ENCODE measurements at places on chromosomes 7 and 10.

DNA sequence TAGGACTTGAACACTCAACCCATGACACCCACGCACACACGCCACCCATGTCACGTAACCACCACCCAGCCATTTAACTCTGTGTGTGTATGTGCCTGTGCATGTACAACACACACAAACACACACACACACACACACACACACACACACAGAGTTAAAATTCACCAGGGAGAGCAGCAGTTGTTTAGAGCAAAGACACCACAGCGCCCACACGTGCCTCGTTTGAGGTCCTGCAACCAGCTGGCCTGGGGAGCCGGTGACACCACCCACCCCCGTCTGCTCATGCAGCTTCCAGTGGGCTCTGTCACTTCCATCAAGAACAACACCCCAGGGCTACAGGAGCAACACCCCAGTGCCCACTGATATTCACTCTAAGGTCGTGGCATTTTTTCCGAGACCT is 97.4 kb downstream of the ELFN1 start:
- no peak for DNase-seq

- DNase-seq: no peak
Observed at GRCh38 chr7:8063706-8064297, 95.2 kb downstream of the GLCCI1 start.

GRCh38 chr7:30880941-30881340 is 30.7 kb upstream of the AQP1 start:
- DNase-seq: no peak

DNA sequence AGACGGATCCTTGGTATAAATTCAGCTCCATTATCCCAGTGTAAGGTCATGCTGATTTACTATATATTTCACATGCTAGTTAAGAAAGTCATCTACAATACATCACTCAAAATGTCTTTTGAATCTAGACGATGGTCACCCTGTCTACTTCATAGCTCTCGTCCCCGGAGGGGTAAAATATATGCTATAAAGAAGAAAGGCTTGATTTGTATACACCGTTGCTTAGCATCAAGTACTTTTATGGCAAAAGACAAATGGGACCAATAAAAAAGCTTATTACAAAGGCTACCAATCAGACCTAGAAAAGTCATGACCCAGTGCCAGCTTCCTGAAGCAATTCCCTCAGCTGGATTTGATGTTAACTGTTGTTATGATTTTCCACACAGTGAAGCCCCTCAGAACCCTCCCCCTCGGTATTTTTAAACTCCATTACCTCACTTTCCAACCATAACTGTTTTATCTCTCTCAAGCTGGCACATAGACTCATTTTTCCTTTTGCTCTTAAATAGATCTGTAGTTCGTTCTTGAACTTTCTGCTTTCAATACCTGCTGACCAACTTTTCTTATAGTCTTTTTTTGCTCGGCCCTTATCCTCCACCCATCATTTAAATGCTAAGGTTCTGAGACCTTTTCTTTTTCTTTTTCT is 104.9 kb downstream of the DOCK4 start:
- DNase-seq: no peak

DNA sequence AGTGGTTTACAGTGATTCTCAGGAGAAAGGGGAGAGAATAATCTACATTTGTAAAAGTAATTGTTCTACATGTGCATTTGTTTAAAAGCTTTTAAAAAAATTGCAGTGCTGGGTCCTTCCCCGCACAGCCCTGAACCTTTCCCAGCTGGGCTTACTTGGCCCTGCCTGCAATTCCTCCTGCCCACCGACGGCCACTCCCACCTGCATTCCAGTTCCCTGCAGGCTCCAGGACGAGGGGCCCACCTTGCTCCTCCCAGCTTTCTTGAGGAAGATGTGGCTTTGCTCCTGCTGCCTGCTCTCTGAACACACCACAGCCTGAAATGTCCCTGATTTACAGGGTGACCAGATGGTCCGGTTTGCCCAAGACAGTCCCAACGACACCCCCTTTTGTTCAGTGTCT is 222.7 kb downstream of the PRPF18 start:
- no peak for DNase-seq

GRCh38 chr7:6198689-6199595 is 73.5 kb downstream of the CYTH3 start:
- DNase-seq: no peak

DNA sequence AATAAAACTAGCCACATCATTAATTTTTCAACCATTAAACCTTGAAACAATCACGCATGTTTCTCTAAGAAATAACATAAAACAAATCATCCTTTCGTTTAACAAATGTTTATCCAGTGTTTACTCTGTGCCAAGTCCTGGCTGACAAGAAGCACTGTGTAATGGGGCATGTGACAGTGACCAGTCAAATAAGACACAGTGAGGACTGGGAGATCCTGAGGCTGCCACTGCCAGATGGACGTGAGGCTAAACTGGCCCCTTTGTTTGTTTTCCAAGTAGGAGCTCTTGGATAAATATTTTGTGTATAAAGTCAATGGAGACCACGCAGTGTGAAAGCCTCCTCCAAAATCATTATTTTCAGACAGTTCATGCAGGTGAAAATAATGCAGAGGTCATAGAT is 626.2 kb downstream of the SUGCT start:
- DNase-seq: no peak

DNA sequence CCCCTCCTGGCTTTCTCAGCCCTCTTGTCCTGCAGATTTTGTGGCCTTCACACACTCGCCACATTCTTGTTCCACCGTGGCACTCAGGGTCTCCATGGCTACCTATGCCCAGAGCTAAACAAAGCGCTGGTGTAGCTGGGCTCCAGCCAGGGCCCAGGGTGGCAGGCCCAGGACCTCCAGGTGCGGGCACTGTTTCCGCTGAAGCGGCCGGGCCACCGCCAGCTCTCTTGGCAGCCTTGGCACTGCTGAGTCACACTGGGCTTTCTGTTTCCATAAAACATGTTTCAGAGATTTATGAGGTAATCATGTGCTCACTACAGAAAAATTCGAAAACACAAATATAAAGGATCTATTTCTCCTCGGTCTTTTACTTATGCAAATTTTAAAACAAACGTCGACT is 51.3 kb downstream of the AOC1 start:
- DNase-seq: no peak

GRCh38 chr10:125011171-125011925 is 69.4 kb downstream of the ZRANB1 start:
- DNase-seq: no peak

- DNase-seq: no peak
Observed at GRCh38 chr7:150531704-150532103, 17.0 kb downstream of the GIMAP7 start.

GRCh38 chr10:117651121-117651520 is 108.6 kb downstream of the EMX2 start:
- no peak for DNase-seq

DNA sequence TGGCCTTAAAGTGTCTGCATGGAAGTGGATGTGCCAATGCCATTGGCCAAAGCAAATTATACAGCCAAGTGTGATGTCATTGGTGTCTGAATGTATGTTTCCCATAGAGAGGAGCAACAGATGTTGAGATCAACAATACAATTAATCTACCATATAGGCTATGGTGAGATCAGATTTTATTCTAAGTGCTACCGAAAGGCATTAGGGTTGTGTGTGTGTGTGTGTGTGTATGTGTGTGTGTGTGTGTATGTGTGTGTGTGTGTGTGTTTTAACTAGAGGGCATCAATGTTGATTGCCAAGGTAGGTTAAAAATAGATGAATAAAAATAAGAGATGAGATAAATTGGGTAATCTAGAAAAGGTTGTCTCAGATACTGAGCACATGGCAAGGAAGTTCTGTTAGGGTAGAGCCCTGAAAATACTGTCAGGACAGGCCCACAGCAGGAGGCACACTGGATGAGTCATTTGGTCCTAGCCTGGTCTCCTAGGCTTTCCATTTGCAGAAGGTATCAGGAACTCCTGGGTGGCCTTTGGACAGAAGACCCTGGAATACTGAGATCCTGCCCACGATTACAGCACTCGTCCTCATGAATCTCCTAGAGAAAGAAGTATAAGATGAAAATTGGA is 446.0 kb upstream of the PODXL start:
- DNase-seq: no peak

DNA sequence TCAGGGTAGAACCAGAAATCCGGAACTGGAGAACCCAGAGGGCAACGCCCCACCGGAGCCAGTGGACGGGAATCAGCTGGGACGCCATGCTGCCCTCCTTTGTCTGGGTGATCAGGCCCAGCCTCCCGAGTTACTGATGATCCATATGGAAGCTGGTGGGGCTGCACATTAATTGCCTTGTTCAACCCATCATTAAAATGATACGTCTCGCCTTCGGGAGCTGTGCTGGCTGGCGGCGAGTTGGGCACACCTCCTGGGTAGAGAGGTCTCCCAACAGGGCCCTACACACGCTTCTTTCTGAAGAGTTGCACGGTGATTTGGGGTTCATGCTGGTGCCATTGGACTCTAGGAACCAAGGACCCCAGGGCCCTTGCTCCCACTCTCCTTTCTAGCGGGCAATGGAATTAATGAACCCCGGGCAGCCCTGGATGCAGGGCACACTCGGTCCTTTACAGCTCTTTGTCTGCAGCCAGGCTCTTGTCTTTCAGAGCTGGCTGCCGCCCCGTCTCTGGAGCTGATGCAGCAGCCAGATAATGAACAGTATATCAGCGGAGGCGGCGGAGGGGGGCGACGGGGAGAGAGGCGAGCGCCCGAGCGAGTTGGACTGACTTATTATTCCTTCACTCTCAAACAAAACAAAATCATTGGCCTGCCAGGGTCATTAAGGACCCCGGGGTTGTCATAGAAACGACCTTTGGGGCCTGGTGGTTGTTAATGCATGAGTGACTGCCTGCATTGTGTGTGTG is 412.2 kb upstream of the ZMIZ1 start:
- DNase-seq: no peak

- no peak for DNase-seq
Observed at GRCh38 chr10:103540722-103541121, 47.2 kb downstream of the NEURL1 start.

DNA sequence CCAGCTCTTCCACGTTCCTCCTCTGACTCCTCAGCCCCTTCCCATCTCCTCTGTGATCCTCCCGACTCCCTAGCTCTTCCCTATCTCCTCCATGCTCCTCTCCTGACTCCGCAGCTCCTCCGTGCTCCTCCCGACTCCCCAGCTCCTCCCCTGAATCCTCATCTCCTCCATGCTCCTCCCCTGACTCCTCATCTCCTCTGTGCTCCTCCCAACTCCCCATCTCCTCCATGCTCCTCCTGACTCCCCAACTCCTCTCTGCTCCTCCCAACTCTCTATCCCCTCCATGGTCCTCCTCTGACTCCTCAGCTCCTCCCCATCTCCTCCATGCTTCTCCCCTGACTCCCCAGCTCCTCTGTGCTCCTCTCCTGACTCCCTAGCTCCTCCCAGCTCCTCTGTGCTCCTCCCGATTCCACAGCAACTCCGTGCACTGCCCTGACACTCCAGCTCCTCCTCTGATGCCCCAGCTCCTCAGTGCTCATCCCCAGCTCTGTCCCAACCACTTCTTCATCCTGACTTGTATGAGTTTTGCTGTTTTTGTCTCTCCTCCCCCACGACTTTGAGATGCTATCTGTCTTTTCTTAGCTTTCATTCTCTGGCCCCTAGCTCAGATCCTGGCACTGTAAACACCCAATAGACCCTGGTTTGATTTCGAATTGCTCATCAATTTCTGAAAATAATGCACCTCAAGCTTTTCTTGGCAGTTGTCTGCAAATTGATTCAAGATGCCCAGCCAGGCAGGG is 38.3 kb downstream of the OAT start:
- DNase-seq: no peak

- no peak for DNase-seq
Observed at GRCh38 chr7:3172768-3173280, 128.2 kb upstream of the SDK1 start.

GRCh38 chr10:116197946-116198675 is 74.9 kb downstream of the GFRA1 start:
- no peak for DNase-seq

DNA sequence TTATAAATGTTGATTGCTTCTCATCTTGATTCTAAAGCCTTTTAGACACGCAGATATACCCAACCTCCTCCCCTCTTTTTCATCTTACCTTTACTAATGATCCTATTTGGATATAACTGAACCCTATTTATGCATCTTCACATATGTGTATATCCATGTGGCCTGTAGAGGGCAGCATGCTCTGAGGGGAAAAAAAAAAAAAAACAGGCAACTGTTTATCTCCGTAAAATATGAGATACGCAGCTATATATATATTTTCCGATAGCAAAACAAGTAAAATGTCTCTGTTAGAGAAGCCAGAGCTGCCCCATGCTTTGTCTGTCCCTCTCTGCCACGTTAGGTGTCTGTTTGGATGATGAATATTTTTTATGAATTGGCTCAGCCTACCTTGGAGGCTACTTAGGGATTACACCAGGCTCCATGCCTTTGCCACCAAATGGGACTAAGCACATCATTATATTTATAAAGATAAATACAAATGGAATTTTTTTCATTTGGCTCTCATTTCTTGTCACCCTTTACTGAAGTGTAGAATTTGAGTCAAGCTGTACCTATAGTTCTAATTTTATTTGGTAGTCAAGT is 174.8 kb upstream of the FZD1 start:
- DNase-seq: no peak

DNA sequence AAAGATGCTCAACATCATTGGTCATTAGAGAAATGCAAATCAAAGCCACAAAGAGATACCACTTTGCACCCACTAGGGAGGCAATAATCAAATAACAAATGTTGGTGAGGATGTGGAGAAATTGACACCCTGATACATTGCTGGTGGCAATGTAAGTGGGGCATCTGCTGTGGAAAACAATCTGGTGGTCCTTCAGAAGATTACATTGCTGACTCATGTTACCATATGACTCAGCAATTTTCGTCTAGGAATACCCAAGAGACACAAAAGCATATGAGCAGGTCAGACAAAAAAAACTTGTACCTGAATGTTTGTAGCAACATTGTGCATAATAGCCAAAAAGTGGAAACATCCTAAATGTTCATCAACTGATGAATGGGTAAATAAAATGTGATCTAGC is 4.9 kb upstream of the CLDN3 start:
- DNase-seq: no peak

GRCh38 chr7:81846398-81846797 is 76.6 kb upstream of the HGF start:
- DNase-seq: no peak

- DNase-seq: peak; percentile 21
Observed at GRCh38 chr7:97835296-97836138, 36.7 kb downstream of the ASNS start.

DNA sequence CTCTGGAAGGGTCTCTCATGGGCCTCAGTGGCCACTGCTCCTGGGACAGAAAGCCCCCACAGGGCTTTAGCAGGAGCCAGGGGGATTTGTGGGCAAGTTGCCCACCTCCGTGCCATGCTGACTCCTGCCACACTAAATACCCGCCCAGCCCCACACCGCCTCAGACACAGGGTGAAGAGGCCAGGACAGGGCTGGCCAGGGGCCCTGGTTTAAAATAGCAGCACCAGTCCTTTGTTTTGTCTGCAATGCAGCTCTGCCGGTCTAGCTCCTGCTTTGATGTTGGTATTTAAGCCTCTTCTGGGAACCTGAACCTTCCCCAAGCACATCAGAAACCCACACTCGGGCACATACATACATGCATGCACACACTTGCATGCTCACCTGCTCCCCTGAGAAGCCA is 14.4 kb upstream of the TNRC18 start:
- no peak for DNase-seq

Data from CD8-positive, alpha-beta memory T cell (primary cell).